ENCODE measurements at places on chromosomes 1 and 21. TPM values are rescaled to one million over a fixed set of nuclear protein-coding genes. Genes with fewer than 3 reads are reported as not detected.

- DNase-seq: no peak
These were observed 23.9 kb downstream of the NAV1 start for GRCh38 chr1:201562659-201563405.

GRCh38 chr1:102550729-102551384, 554.1 kb upstream of the OLFM3 start:
- DNase-seq: peak; percentile 15

The INSRR gene
- not detected for total RNA-seq

GRCh38 chr1:93552741-93553455, 105.0 kb downstream of the FNBP1L start:
- no peak for DNase-seq

DNA sequence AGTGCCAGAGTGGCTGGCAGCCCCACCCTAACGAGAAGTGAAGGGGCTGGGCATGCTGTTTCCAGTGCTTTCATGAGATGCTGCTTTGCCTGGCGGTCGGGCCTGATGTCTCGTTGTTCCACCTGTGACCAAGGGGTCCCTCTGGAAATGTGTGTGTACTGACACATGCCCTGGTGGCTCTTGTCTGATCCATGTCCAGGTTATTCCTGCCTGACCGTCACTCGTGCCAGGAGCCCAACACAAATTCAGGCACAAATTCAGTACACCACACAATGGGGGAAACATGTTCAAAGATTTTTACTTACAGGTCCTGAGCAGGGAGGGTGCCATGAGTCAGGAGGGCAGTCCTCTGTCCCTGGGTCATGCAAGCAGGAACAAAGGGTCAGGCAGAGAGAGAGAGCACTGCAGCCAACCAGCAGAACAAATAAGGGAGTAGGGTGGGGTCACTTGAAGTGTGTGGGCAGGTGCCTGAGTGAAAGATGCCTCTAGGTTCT, 76.3 kb downstream of the ADARB1 start:
- no peak for DNase-seq
